ENCODE measurements at places on chromosomes 3 and 15.

DNA sequence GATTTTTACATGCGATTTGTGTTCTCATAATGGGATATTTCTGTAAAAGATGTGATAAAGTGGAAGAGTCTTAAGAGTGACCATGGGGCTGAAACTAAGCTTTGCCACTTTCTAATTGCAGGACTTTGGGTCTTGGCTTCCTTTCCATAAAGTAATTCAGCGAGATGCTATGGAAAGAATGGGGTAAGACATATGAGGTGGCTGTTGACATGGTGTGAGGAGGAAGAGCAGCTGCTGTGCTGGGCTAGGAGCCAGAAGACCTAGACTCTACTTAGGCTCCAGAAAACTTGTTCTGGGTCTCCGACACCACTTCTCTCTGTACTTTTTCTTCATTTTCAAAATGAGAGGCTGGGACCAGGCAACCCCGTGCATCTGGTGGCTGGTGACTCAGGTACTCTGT lies 654.5 kb upstream of the CFAP20DC start:
- DNase-seq, result no peak

DNA sequence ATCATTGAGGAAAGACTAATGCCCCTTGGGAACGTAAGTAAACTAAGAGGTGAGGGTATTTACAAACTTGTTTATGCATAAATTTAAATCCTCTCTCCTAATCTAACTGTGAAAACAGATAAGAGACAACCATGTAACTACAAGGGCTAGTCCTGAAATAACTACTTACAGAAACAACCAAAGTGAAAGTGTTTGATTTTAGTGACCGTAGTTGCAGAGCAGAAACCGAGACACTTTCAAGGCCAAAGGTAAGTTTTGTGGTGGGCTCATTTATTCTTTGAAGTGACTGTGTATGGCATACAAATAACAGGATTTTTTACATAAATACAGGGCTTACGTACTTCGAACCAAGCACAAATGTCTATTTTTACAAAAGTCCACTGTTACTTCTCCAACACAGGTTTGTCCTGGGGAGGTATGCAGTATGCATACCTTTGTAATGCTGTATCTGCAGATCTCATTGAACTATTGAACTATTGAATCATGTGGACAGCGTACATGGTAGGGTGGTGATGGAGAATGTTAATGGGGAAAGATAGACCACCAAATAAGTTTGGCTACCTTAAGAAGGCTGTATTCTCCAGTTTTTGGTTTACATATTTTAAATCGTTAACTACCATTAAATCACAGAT lies 99.6 kb upstream of the RBMS3 start:
- no peak for DNase-seq

GRCh38 chr3:161026612-161027510 lies 78.3 kb downstream of the B3GALNT1 start:
- DNase-seq, result no peak

DNA sequence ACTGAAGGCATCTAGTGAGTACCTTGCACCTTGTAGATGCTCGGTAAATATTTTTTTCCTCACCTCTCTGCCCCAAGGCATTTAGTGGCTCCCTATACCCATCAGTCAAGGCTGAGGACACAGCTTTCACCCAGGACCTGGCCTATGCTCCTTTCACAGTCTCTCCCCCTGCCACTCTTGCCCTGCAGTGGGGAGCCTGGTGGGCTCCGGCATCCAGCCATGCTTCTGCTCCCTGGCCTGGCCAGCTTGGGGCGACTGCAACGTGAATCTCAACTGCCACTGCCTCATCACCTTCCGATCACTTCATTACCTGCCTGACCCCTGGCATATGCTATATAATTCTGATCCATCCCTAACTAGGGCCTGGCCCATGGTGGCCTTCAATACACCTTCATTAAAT lies 735 bp upstream of the CX3CR1 start:
- no peak for DNase-seq

DNA sequence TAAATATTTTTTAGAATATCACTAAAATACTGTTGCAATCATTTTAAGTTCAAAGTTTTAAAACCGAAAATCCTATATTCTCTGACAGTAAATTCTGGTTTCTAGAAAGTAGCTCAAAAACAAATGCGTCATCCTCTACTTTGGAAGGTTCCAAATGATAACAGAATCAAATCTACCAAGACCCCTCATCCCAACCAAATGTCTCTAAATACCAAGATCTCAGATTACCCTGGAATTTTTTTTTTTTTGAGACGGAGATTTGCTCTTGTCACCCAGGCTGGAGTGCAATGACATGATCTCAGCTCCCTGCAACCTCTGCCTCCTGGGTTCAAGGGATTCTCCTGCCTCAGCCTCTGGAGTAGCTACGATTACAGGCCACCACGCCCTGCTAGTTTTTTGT lies 16.8 kb downstream of the TBL1XR1 start:
- no peak for DNase-seq

DNA sequence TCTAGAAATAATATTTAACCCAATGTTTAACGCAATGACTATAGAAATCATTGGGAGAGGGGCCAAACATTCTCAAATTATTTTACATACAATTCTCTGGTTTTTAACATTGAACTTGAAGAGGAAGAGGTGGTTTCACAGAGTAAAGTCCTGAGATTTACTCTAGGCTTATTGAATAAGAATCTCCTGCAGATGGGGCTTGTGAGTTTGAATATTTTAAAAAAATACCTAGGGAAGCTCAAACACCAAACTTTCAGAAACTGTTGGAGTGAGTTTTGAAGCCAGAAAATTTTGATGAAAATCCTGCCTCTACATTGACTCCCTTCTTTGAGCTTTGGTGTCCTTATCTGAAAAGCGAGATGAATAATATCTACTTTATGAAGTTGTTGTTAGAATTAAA lies 906.6 kb downstream of the TUSC7 start:
- no peak for DNase-seq

- DNase-seq, result no peak
Measured at GRCh38 chr3:30356866-30357753, 249.3 kb upstream of the TGFBR2 start.

DNA sequence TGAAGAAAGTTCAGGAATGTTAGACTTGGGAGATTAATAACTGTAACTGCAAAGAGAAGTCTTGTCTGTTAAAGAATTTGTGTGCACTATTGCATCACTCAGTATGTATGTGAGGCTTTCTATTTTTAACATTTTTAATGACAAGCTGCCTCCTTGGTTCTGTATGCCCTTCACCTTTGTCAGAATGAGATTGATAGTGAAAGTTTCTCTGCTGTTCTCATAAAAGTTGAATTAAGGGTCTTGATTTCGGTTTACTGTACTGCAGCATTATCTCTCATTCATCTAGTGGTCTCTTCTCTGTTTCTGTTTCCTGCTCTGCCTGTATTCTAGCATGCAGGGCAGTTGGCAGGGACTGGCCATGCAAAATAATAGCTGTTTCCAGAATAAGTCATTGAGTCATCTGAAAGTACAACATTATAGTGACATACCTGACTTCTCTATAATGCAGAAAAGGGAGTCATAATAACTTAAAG lies 454.9 kb downstream of the IL5RA start:
- DNase-seq, result no peak

DNA sequence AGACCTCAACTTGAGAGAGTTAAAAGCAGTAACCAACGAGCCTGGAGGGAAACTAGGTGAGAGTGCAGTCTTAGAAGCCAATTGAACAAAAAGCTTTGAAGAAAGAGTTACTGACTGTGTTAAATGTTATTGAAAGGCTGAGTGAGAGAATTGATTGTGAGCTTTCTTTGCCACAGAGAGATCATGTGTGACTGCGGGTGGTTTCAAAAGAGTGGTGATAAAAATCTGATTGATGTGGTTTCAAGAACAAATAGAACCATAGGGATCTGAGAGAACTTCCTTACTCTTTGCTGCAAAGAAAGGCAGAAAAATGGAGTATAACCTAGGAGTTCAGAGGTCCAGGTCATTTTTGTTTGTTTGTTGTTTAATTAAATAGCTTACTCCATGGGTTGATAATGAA lies 759.9 kb upstream of the ALCAM start:
- DNase-seq, result no peak

GRCh38 chr3:198022604-198023003 lies 62.6 kb downstream of the LMLN start:
- DNase-seq, result no peak

DNA sequence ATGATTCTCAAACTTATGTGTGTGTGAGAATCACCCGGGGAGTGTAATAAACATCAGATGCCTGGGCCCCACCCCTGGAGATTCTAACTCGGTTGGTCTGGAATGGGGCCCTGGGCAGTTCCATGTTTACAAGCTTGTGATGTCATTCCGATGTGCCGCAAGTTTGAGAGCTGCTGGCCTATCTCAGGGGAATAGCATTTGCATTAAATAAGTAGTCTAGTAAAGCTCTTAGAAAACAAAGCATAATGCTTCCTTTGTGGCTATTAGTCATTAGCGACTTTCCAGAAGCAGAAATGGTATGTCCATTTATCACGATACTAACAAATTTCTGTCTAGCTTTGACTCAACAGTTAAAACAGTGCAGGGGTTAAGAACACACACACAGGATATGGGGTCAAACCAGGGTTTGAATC lies 20.9 kb downstream of the PGBD4 start:
- DNase-seq, result no peak

- DNase-seq, result no peak
Measured at GRCh38 chr3:15380980-15381890, 46.1 kb downstream of the METTL6 start.

GRCh38 chr3:127264292-127264691 lies 23.6 kb downstream of the PRR20G start:
- no peak for DNase-seq

- no peak for DNase-seq
Measured at GRCh38 chr15:86213888-86214287, 134.2 kb downstream of the AGBL1 start.

DNA sequence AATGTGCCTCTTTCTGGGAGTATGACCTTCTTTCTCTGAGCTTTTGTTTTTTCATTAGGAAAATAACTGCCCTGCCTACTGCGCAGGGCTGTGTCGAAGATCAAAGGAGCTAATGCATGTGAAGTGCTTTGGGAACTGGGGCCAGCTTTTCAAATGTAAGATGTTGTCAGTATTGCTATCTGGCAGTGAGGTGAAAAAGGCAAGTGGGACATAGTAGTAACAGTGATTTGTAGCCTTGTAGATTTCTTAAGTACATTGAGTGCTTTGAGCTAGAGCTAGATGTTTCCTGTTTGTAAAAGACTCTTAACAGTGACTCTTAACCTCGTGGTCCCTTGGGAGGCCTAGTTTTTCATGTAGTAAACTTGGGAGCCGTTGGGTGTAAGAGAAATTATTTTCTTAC lies 126.5 kb downstream of the ECT2 start:
- DNase-seq, result no peak

Measured in activated CD8-positive, alpha-beta memory T cell treated with anti-CD3 and anti-CD28 coated beads for 48 hours (primary cell).